Lower leg skin (tissue), 4 donors: ENCODE measurements at places on chromosomes 7 and 10. TPM values are rescaled to one million over a fixed set of nuclear protein-coding genes. Genes with fewer than 3 reads are reported as not detected.

SLC26A3 gene
- not detected for total RNA-seq

ACBD7 gene
- total RNA-seq, result not detected

ASIC3 gene
- 2.6 TPM for total RNA-seq

ITIH5 gene
- 8.5 TPM for total RNA-seq

CDCA7L gene
- 129 TPM for total RNA-seq

ZNF365 gene
- total RNA-seq, result 1.8 TPM

WNT2 gene
- total RNA-seq, result 0.99 TPM

CRTAC1 gene
- total RNA-seq, result 3.5 TPM

OGDHL gene
- 0.10 TPM for total RNA-seq

BLNK gene
- 13.3 TPM for total RNA-seq

PNLIPRP3 gene
- 60.8 TPM for total RNA-seq

C7orf57 gene
- total RNA-seq, result 0.39 TPM

DTX2 gene
- total RNA-seq, result 103 TPM

LRRC4 gene
- not detected for total RNA-seq

MLXIPL gene
- 12.0 TPM for total RNA-seq

HOXA9 gene
- 50.1 TPM for total RNA-seq

ZNF775 gene
- 2.0 TPM for total RNA-seq

HOXA3 gene
- 20.2 TPM for total RNA-seq

HOXA10 gene
- total RNA-seq, result 4.9 TPM

PTPRZ1 gene
- total RNA-seq, result 26.1 TPM

GPR26 gene
- not detected for total RNA-seq

ADAM12 gene
- total RNA-seq, result 0.26 TPM

PDE6C gene
- not detected for total RNA-seq

GJD4 gene
- not detected for total RNA-seq

GHRHR gene
- not detected for total RNA-seq

GNAT3 gene
- not detected for total RNA-seq

MMP21 gene
- total RNA-seq, result not detected

DDC gene
- not detected for total RNA-seq

SYT15B gene
- 1.3 TPM for total RNA-seq

PNLIPRP2 gene
- total RNA-seq, result not detected

FOXP2 gene
- 18.2 TPM for total RNA-seq
